ENCODE measurements at places on chromosomes 7 and 10.
A peak's percentile ranks its signal among the peaks of the same experiment; 100 is the strongest.

DNA sequence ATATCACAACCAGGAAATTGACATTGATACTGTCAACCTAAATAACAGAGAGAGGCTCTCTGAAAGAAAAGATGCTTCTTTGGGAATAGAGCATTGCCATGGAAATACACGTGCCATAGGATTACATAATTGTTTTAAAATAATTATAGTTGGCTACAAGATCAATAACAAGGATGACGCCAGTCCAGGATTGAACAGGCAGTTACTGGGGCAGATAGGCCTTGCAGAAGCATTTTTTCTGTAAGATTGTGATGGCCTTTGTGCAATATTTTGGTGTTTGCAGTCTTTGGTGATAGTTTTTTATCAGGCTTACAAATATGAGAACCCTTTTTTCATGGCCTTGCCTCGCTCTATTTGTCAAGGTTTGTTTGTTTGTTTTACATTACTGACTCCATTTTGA, 10.5 kb downstream of the ACADSB start:
- DNase-seq: no peak

DNA sequence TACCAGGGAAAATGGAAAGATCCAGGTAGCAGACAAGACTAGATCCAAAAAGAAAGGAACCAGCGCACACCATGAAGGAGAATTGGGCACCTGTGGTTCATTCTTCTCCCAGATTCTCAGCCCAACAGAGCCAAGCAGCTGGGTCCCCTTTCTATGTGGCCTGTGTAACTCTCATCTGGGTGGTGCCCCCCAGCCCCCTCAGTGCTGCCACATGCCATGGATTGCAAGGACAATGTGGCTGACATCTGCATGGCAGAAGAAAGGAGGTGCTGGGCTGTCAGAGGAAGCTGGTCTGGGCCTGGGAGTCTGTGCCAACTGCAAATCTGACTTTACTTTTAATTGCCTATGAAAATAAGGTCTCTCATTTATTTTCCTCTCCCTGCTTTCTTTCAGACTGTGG, 21.4 kb downstream of the PRSS2 start:
- DNase-seq: no peak

- no peak for DNase-seq
Observed at GRCh38 chr7:133381965-133382364, 129.1 kb downstream of the EXOC4 start.

GRCh38 chr7:90551036-90551435, 45.1 kb upstream of the CDK14 start:
- no peak for DNase-seq

- no peak for DNase-seq
Observed at GRCh38 chr10:26335574-26336093, 102.5 kb upstream of the APBB1IP start.

GRCh38 chr7:17275749-17276671, 22.4 kb upstream of the AHR start:
- no peak for DNase-seq

GRCh38 chr10:92081641-92082040, 158.1 kb downstream of the BTAF1 start:
- DNase-seq: no peak

DNA sequence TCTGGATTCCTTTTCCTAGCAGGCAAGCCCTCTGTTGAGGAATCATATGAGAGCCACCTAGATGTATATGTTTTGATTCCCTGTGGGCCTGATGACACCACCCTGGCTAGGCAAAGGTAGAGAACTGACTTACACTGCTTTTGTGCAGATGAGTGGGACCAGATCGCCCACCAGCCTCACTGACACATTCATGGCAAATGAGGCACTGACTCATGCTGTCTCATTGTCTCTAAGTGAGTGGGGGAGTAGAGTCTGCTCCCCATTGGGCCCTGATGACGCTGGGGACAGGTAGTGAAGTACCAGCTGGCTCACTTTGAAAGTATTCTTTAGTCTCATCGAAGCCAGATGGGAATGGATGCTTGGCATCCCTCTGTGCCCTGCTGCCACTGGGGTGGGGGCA, 326.3 kb downstream of the ABCA13 start:
- DNase-seq: no peak

GRCh38 chr10:26438534-26439341, 597 bp downstream of the APBB1IP start:
- peak; percentile 34 for DNase-seq

- DNase-seq: no peak
Observed at GRCh38 chr7:1804310-1804709, 134.2 kb downstream of the ELFN1 start.

GRCh38 chr10:29160150-29160617, 128.7 kb upstream of the LYZL1 start:
- no peak for DNase-seq

DNA sequence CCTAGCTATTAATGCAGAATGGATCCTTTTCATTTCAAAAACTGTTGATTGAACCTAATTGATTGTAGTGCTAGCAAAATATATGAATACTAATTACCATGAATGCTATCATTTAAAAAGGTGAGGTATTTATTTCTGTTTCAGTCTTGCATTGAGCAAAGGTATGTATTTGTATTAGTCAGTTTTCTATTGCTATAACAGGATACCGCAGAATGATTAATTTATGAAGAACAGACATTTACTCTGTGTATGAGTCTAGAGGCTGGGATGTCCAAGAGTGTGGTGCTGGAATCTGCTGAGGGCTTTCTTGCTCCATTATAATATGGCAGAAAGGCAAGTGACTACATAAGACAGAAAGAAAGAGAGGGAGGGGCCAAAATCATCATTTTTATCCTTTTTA, 199.2 kb downstream of the KIF20B start:
- no peak for DNase-seq

GRCh38 chr7:90655566-90655965, 59.4 kb downstream of the CDK14 start:
- no peak for DNase-seq

DNA sequence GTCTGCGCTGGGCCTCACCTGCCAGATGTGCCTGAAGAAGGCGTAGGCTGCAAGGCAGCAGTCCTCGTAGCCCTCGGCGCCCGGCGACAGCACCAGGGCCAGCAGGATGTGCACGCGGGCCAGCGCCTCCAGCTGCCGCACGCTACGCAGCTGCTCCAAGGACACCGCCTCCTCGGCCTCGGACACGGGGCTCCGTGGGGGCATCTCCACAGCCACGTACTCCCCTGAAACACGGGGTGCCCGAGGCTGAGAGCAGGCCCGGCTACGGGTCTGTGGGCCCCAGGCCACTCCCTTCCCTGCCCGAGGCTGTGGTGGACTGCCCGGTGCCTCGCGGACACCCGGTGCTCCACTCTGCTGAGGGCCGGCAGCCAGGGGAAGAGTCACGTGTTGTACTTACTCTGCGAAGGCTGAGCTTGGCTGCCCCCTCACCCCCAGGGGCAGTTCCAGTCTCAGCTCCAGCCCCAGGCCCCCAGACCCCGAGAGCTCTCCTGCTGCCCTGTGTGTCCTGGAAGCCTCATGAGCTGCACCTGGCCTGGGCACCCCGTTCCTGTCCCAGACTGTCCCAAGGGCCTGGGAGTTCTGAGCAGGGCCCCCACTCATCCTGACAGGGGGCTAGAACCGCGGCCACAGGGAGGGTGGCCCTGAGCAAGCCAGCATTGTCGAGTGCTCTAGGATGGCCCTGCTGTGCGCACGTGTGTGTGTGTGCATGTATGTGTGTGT, 62.8 kb downstream of the CFAP46 start:
- no peak for DNase-seq

- DNase-seq: peak; percentile 20
Observed at GRCh38 chr7:14902589-14903067, at the start of gene DGKB. Gene DGKB, minus strand, starts transcription at chr7:14902751.

- DNase-seq: no peak
Observed at GRCh38 chr7:41046776-41047175, 656.1 kb downstream of the INHBA start.

- DNase-seq: no peak
Observed at GRCh38 chr10:102421507-102421756, 796 bp downstream of the FBXL15 start.

DNA sequence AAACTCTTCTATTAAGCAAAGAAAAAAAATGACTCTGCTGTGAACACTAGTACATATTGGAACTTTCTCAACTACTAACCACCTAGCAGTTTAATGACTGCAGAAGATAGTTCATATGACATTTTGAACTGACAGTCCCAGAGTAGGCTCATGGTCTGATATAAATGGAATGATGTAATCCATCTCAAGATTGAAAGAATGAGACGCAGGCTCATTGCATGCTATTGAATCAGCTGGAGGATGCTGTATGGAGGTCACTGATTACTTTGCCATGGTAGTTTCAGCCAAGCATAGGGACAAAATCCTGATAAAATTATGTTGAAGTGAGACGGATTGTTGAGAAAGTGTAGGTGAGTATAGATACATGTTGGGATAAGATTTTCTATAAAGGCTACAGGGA, 217.6 kb upstream of the SEMA3E start:
- no peak for DNase-seq

DNA sequence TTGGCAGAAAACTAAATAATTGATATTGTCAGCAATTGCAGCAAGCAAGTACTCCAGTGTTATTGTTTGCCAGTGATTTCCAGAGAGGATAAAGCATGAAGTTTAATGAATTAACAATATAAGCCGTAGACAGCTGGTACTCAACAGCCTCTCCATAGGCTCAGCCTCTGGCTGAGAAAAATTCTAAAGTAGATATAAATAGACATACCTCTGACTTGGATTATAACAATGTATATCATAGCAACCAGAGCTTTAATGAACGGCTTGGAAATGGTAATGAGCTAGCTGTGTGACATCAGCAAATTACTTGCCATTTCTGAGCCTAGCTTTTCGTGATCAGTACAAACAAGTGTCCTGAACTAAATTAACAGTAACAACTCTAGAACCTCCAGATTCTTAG, 1055.4 kb upstream of the AUTS2 start:
- no peak for DNase-seq

GRCh38 chr10:123553810-123554430, 112.2 kb upstream of the GPR26 start:
- DNase-seq: no peak

DNA sequence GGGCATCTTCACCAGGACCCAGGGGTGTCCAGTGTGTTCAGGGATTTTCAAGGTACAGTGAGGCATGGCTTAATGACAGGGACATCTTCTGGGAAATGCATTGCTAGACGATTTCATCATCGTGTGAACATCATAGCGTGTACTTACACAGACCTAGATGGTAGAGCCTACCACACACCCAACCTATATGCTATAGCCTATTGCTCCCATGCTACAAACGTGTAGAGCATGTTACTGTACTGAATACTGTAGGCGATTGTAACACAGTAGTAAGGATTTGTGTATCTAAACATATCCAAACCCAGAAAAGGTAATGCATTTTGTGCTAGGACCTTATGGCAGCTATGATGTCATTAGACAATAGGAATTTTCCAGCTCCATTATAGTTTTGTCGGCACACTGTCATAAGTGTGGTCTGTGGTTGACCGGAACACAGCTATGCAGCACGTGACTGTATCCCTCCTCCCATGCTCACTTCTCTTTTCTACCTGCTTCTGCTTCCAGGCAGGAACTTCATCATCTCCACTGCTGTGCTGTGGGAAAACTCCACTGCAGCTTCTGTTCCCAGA, 416.2 kb upstream of the NFE2L3 start:
- DNase-seq: no peak

- DNase-seq: no peak
Observed at GRCh38 chr7:121048195-121048594, 59.7 kb downstream of the CPED1 start.

- no peak for DNase-seq
Observed at GRCh38 chr10:22766693-22767092, 52.3 kb upstream of the PIP4K2A start.

GRCh38 chr7:130910949-130911944, 177.2 kb upstream of the KLF14 start:
- DNase-seq: no peak

DNA sequence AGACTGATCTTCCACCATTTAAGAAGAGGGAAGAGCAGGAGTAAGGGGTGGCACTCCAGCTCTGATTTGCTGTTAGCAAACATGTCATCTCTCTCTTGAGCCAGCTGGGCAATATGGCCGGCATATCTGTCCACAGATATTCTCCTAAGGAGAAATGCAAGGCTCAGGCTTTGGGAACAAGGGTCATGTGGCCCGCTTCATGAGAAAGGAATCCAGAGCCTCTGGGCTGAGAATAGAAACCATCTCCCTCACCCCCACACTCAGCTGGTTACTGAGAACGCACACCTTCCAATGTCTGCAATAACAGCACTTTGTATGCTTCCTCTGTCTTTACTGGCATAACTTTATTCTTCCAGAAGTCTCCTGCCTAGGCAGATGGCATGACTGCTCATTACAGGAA, 171.2 kb downstream of the ELMO1 start:
- DNase-seq: no peak

DNA sequence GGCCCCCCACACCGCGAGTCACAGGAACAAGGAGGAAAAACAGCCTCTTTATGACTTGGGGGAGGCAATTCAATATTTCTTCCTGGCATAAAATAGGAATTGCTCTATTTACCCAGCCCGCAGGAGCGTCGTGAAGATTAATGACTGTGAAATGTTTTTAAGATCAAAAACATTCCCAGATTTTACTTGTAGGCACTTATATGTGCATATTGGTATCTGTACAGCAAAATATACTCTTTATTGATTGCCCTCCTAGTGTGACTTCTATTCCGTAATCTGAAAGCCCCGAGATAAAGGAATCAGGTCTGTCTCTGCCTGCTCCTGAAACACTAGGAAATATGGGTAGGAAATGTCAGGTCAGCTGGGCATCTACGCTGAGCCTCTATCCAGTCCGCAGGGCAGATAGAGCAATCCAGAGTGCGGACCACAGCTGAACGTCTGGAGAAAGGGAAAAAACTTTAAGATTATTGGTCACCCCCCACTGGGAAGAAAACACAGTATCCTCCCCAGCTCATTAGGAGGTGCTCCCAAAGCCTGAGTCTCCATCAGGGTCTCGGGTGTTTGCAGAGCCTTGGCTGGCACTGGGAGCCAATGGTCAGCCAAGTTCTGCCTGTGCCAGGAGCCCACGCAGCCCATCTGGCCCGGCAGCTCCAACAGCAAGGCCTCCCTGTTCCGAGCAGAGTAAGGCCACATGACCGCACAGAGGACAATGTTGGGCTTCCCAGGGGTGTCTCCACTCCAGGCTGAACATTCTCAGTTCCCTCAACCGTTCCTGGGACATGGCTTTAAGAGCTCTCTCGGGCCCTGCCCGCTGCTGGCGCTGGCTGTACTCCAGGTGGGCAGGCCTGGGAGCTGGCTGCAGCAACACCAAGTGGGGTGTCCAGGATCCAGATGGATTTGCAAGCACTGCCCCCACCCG, 7.7 kb downstream of the CTBP2 start:
- DNase-seq: peak; percentile 77

- DNase-seq: no peak
Observed at GRCh38 chr10:90777621-90778020, 80.2 kb downstream of the HTR7 start.

- no peak for DNase-seq
Observed at GRCh38 chr10:14656052-14656730, 118.5 kb downstream of the FAM107B start.

- peak; percentile 14 for DNase-seq
Observed at GRCh38 chr10:51301644-51302043, 227.4 kb downstream of the PRKG1 start.

DNA sequence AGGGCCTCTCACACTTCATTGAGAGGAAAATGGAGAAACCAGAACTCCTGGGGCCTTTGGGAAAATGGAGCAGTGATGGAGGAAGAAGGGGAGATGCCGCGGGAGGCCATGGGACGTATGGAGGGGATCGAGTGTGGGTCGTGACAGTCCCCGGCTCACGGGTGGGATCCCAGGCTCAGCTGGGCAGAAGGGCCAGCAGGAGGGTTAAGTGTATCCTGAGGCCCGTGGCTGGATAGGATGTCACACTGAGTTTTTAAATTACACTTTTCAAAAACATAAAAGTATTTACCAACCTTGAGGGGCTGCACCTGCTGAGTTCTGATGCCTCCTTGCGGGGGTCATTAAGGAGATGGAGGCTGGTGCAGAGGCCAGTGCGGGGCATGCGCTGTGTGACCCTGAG, 28.0 kb upstream of the PSMG3 start:
- DNase-seq: no peak

Measured in left ventricle myocardium inferior (tissue), 1 donor.